ENCODE measurements at places on chromosomes 6 and 20.

GRCh38 chr20:47062226-47062890, 167.7 kb downstream of the EYA2 start:
- DNase-seq, result no peak

- no peak for DNase-seq
Observed at GRCh38 chr6:39617026-39617425, 108.2 kb downstream of the KIF6 start.

DNA sequence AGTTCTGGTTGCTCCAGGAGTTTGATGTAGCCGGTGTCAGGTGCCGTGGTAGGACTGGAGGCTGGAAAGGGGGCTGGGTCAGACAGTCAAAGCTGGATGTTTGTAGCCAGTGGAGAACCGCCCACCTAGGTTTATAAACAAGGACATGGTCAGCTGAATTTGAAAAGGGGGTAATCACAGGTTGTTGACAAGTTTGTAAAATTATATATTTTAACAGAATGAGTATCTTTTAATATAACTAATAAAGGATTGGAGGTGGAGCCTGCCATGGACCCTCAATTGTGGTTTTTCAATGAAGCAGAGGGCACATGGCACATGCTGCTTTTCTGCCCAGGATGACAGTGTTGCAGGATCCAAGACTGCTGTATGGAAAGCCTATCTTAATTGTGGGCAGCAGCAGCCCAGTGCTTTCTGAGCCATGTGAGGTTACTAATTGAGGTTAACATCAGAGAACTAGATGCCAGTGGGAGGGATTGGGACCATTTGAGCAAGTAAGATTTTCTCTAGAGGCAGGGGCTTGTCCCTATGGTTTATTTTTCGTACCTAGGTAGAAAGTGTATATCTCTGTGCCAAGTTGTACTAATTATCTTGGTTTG, 9.7 kb downstream of the HECA start:
- DNase-seq, result no peak

GRCh38 chr6:111793711-111794111, 79.5 kb downstream of the FYN start:
- DNase-seq, result no peak

DNA sequence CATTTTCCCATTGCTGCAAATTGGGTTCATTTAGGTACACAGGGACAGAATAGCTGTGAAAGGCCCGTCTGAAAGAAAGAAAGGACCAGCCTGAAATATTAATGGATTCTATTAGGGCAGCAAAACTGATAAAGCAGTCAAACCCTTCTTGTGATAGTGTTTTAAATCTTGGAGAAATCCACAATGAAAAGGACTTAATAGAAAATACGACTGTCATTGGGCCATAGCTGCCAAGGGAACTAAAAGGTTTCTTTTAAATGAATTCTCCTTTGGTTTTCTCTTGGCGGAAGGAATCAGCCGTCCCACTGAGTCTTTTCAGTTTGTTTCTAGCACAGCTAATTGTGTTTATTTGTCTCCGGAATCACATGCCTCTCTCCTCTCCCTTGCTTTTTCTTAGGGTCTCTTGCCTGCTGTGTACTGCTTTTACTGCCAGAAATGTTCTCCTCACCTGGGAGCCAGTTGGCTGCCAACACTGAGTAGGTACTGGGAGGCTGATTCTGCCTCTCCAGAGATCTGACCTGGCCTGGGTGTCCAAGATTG, 11.3 kb downstream of the PAQR8 start:
- DNase-seq, result no peak

DNA sequence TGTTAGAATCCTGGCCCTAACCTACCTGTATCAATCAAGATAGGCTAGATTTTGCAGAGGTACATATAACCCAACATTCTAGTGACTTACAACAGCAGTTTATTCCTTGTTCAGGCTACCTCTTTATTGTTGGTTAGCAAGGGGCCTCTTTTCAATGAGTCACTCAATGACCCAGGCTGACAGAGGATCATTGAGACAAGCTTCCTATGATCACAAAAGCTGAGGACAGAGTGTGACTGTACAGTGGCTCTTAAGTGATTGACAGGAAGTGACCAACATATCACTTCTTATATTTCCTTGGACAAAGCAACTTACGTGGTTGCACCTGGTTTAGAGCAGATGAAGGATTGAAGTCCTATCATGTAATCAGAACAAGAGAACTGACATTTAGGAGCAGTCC, 740.9 kb downstream of the FRK start:
- DNase-seq, result no peak

DNA sequence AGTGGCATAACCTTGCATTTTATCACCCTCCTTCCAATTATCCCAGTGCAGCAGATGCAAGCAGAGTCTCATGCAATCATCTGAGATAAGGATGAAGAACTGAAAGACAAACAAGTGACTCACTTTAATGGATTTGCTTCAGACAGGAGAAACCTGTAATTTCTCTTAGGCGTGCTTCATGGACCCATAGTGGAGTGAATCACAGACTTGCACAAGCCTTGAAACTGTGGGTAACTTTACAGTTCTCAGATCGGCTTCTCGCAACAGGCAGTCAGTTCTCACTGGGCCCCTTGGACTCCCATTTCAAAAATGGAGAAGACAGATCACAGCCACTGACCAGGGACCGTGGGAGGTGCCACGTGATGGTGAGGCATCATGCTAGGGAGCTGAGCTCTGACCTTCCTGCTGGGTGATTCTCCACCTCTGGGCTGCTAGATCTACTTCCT, at the start of gene ADGRF4:
ADGRF4 (plus strand) TSS at position 239 of the 446 bp plus-strand sequence. CDS start 8,666 bp downstream, outside the sequence.
- no peak for DNase-seq
